RCC 7860 (cell line): ENCODE measurements at places on chromosomes 7 and 10.

DNA sequence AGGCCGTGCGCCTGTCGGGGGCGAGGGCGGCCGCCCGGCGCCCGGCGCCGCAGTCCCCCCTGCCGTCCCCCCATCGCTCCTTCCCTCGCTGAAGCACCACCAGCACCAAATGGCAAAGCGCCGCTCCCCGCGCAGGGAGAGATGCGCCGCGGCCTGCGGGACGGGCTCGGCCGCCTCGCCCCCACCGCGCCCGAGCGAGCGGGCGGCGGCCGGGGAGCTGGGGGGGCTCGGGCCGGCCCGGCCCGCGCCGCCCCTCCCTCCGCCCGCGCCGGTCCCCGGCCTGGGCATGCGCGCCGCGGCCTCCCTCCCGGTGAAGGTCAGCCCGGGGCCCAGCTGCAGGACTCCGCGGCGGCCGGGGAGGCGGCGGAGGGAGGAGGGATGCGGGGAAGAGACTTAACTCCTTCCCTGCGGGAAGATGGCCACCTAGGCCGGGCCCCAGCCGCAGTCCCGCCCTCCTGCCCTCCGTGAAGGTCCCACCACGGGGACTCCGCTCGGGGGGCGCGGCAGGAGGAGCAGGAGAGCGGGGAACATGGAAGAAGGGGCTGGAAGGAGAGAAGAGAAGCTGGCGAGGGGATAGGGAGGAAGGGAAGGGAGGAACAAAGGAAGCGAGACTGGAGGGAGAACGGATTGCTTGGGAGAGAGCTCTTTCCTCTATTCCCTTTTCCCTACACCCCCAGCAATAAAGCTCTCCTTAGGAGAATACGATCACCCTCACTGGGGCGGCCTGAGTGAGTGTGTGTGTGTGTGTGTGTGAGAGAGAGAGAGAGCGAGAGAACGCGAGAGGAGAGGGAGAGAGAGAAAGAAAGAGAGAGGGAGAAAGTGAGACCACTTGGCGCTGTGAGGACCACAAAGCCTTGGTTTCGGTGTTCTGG, 3.4 kb upstream of the SMARCD3 start:
- no peak for DNase-seq

DNA sequence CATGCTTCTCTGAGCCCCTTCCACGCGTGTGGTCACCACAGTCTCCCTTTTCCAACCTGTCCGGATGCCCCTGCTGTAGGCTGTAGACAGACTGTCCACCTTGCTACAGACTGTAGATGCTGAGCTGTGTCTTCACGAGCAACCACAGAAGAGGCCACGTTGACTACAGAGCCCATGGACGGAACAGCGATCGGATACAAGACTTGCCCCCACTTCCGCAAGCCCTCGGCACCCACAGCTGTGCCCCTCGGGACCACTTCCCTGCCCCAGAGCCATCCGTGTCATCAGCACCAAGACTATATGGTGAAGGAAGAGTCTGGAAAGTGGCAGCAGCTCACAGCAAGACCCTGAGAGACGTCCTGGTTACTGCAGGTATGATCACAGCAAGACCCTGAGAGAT, 491.4 kb downstream of the DNAJB6 start:
- no peak for DNase-seq

DNA sequence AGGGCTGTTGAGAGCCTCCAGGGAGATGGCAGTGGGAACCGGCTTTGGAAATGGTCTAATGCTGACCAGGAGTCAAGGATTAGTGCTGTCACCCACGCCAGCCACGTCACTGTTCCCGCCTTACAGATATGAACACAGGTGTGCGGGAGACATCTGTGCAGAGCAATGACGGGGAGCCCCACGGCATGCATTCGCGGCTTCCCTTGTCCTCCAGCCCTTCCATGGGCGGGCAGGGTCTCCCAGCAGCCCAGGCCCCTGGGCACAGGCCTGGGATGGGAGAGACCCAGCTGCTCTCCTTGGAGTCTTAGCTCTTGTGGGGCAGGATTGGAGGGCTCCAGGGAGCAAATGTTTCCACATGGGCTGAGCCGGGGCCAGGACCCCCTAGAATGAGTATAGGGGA, 94.2 kb downstream of the MYL10 start:
- DNase-seq: no peak

DNA sequence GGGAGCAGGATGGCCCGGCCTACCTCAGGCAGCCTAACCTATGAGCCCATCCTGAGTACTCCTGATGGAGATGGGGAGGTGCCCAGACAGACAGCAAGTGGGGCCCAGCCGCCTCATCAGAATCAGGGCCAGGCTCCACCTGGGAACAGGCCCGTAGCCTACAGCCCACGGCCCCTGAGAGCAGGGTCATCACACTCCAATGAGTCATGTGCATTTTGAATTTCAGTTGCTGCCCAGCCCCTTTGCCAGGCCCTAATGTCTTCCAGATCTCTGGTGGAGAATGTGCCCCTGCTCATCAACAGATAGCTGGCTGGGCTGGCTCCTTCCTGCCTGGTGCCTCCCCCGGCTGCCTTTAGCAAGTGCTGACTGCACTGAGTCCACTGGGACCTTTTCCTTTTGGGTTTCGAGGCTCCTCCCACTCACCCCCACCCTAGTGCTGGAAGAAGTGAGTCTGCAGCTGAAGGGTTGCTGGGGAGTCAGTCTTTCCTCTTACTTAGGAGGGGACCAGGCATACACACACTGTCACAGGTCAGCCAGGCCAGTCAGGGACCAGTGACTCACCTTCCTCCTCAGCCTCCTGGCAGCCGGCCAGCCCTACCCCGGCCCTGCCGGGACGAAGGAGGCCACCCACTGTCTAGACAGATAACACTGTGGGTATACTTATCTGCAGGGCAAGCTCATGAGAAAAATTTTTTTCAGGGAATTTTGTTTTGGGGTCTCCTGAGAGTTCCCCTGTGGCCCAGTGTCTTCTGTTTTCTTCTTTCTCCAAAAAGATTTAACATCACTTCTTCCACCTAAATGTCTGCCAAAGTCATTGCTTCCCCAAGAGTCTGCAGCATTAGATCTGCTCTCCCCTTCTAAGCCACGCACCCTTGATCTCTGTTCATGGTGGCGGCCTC, 9.1 kb upstream of the ASIC3 start:
- peak; percentile 100 for DNase-seq

DNA sequence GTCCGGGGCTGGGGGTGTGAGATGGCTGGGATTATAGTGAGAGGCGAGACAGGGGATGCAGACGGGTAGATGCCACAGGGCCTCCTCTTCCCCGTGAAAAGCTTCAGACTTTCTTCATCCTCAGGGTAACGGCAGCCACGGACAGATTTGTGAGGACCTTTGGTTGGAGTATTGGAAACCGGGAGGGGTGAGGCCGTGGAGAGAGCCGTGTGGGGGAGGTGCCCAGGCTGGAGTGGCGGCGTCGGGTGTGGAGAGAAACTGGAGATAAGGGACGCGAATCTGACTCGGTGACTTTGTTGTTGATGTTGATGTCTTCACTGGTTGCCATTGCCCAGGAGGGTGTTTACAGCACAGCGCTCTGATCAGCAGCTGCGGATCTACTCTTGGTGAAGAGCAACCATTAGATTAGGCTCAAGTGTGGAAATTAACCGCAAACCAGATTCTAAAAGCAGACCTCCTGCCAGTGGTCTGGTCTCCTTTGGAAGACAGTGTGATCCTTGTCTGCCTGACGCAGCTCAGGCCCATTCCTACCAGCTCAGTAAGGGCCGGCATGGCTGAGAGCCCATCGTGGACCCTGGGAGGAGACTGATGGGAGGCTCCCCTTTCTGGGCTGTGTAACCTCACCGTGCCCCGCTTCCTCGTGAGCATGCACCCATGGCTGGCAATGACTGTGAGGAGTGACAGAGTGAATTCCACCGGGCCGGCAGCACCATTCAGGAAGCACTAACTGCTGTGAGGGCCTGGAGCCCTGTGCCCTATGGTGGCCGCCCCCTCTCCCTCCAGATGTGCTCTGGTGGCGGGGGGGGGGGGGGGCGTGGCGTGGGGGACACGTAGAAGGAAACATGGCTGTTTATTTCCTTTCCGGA, 90.3 kb downstream of the INPP5A start:
- DNase-seq: no peak

GRCh38 chr7:114112806-114113205, 194.0 kb upstream of the PPP1R3A start:
- DNase-seq: no peak

- DNase-seq: peak; percentile 52
Observed at GRCh38 chr10:33290321-33291052, 44.0 kb downstream of the NRP1 start.

- peak; percentile 61 for DNase-seq
Observed at GRCh38 chr10:30671026-30671616, 41.6 kb upstream of the LYZL2 start.

DNA sequence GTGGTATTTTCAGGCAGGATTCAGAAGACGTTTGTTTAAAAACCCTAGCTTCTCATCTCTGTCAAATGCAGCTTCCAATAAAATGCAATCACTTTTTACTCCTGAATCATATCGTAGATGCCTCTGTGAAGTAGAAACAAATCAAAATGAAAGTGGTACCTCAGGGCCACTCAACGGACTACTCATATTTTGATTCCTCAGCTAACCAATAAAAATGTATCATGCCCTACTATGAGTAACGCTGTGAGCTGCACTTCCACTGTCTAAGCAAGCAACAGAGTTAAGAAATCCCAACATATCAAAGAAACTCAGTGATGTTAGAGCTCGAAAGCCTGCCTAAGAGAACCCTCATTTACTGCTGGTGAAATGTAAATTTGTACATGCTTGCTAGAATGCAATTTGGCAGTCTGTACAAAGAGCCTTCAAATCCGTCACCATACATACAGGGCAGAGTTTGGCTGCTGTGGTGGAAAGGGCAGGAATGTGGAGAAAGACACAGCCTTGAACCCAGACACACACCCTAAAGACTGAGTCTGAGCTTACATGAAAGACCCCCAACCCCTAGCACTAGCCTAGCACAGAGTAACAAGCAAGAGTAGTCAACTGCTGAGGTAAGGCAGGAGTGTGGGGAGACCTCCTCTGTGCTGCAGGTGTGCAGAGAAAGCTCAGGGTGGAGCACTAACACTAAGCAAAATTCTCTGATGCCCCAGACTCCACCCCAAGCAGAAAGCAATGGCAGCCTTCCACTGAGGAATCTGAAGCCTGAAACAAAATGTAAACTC, 151.5 kb downstream of the ANK3 start:
- DNase-seq: no peak

GRCh38 chr7:100169147-100169850, 882 bp upstream of the GAL3ST4 start:
- DNase-seq: no peak

DNA sequence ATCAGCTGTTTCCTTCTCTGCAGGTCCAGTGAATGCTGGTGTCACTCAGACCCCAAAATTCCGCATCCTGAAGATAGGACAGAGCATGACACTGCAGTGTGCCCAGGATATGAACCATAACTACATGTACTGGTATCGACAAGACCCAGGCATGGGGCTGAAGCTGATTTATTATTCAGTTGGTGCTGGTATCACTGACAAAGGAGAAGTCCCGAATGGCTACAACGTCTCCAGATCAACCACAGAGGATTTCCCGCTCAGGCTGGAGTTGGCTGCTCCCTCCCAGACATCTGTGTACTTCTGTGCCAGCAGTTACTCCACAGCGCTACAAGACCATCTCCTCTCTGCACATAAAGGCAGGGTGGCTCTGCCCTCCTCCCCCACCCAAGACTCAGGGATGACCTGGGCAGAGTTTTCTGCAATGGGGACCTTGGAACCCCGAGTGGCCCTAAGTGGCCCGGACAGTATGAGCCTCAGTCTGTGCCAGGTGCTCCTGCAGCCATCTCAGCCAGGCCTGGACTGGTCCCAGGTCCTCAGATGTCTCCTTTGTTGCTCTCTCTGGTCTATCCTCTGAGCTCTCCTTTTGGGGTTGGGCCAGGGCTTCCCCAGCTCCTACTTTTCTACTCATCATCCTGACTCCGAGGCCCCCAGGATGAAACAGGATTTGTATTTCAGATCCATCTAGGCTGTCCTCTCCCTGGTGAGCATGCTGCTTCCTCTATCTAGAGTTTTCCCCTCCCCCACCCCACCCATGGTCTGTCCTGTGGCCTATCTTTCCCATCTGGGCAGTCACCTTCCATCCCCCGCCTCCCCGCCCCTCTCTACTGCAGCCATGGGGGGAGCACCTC, 212.1 kb upstream of the PRSS58 start:
- DNase-seq: no peak

DNA sequence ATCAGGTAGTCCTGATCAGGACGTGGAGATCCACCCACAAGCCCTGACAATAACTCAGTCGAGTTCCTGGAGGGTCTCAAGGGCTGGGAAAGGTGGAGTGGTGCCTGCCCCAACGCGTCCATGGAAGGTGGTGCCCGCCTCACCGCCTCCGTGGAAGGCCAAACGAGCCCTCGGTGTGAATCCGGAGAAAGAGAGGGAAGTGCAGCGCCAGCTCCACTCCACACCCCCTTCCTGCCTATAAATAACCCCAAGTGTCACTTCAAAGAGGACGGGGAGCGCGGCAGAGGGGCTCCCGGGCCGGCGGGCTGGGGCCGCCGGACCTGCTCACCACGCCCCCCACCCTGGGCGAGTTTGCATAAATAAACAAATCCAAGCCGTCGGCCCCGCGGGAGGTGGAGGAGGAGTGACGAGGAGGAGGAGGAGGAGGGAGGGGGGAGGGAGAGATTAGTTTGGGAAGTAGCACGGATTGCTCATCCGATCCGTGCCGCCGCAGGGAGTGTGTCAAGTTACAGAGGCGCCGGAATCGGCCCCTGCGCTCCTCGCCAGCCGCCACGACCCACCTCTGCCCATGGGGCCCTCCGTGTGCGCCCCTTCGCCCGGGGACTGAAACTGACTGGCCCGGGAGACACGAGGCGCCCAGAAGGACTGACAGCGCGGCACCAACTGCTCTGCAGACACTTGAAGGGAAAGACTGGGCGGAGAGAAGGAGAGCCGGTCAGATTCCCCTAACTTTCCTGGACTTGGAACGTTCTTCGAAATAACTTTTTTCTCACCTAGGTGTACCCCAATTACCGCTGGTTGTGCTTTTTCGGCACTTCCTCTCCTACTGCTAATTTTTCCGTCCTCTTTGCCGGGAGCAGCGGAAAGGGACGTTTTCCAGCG, at the start of gene COL13A1:
COL13A1 (plus strand) TSS at position 473 of the 882 bp plus-strand sequence. CDS start 518 bp downstream, outside the sequence.
- DNase-seq: peak; percentile 55

DNA sequence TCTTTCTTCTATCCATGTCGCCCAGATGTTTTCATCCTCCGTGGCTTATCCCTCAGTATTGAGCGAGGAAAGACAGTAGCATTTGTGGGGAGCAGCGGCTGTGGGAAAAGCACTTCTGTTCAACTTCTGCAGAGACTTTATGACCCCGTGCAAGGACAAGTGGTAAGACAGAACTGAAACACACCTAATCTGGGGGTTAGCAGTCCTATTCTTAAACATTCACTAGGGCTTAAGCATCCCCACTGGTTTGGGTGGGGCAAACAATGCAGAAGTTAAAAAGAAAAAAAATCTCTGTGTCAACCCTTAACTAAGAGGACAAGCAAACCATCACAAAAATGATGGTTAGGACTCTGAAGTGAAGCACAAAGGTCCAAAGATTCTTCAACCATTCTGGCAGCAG, 43.8 kb downstream of the SP8 start:
- no peak for DNase-seq

- no peak for DNase-seq
Observed at GRCh38 chr10:77718957-77719356, 81.3 kb upstream of the KCNMA1 start.

DNA sequence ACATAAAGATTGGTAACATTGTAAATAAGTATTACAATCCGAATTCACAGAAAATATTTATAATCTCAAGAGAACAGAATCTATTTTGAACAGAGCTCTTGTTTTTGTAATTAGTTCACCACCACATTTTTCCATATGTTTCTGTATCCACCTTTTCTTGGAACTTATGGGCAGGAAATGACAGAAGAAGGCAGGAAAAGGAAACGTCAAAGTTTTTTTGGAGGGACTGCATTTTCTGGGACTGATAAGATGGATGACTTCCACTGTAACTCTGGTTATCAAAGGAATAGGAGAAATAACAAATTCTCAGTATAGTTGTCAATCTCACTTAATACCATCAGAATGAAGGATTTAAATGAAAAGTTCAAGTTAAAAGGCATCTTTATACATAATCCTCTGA, 75.1 kb upstream of the SMNDC1 start:
- DNase-seq: no peak
